ENCODE measurements at places on chromosomes 7 and 10.

GRCh38 chr7:1748839-1749173 lies 78.7 kb downstream of the ELFN1 start:
- DNase-seq: no peak

GRCh38 chr7:22980422-22980821 lies 33.5 kb downstream of the HYCC1 start:
- DNase-seq: no peak

- no peak for DNase-seq
Measured at GRCh38 chr7:15862781-15863165, 176.3 kb upstream of the MEOX2 start.

- no peak for DNase-seq
Measured at GRCh38 chr10:68092512-68092911, 16.8 kb upstream of the MYPN start.

DNA sequence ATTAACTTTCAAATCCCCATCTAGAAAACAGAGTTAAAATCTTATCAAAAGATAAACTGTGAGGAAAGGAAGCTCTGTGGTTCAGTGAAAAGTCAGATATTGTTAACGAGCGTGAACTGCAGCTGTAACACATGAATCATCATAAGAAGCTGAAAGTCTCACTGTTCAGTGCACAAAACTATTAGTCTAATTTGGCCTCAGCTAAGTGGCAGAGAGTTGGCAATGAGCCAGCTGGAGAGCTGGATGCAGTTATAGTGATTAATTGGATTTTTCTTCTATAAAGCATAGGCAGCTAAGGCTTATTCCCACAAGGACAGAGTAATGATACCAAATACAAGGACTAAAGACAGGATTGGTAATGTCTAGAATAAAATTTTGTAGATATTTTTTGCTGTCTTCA lies 101.1 kb upstream of the ABCB5 start:
- no peak for DNase-seq

- no peak for DNase-seq
Measured at GRCh38 chr7:2629746-2630681, 1.8 kb upstream of the TTYH3 start.

DNA sequence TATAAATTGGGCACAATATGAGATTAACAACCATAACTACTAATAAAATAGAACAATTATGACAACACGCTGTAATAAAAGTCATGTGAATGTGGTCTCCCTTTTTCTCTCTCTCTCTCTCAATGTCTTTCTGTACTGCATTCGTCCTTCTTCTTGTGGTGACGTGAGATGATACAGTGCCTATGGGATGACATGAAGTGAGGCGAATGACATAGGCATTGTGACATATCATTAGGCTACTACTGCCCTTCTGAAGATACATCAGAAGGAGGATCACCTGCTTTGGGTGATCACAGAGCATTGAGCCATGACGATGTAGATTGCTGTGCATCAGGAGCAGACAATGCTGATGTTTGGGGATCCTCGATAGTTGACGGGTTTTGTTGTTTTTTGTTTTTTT lies 171.6 kb downstream of the HERPUD2 start:
- DNase-seq: no peak

- DNase-seq: no peak
Measured at GRCh38 chr7:113092762-113093161, 6.1 kb upstream of the GPR85 start.

GRCh38 chr10:128095027-128095752 lies 31.0 kb downstream of the MKI67 start:
- DNase-seq: no peak

GRCh38 chr7:148909568-148909967 lies 25.5 kb upstream of the EZH2 start:
- DNase-seq: no peak

Measured in GM12891 (cell line).